Kidney (tissue), 22 donors: ENCODE measurements at places on chromosomes 4 and X.

DNA sequence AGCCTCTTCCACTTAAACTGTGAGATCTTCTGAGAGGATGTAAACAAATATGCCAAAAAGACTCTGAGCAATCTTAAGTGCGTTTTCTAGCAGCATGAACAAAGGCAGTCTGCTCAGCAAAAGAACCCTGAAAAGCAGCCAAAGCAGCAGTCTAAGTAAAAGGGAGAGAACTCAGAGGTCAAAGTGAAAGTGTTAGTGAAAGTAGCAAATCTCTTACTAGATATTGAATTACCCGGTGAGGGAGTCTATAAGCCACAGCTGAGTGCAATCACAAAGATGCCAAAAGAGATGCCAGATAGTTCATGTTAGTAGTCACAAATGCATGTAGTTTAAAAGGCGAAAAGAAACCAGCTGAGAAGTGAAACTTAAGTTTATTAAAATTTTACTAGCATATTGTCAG is 7.9 kb upstream of the GNRHR start:
- DNase-seq, result peak; percentile 50

DNA sequence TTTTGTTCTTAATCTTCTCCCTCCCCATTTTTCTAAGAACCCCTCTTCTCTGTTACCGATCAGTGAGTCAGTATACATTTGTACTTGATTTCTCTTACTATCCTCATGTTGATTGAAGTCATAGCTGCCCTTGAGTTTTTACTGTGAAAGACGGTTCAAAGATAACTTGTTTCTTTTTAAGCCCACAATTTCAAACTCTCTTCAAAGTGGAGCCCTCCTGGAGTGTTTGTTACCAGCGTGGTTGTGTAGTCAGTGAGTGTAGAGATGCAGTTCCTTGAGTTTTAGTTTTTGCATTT is 7.9 kb downstream of the PPP1R3F start:
- DNase-seq, result no peak

GRCh38 chrX:150253959-150254620 is 109.0 kb upstream of the MAMLD1 start:
- DNase-seq, result no peak

DNA sequence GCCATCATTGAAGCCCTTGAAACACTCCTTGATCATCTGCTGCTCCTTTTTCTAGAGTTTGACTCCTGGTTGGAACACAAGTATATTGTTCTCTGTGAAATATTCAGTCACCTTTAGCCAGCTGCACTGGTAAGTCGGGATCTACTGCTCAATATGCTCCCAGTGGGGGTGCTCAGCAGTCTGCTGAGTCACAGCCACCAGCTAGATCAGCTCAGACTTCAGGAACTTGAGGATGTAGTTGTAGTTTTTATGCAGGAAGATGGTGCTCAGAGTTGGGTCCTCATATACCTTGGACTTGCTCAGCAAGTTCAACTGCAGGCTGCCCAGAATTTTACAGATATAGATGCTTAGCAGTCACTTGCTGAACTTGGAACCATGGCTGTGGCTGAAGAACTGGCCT is 202.5 kb upstream of the RPL34 start:
- no peak for DNase-seq

GRCh38 chr4:15996773-15997172 is 33.8 kb upstream of the FGFBP2 start:
- no peak for DNase-seq

DNA sequence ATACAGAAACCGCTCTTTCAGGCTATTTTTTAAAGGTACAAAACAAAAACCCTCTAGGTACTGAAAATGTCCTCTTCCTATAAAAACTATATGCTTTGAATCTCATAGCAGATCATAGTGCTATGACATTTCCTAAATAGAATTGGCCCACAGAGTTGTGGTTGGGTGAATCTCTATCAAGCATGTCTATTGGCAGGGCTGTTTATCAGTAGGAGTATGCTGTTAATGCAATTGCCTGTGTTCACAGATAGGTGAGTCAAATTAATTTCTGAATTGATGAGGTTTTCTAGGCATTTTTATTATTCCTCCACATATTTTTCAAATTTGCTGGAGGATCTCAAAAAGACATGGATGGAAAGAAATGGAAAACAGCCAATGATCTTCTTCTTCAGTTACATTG is 73.9 kb downstream of the QRFPR start:
- DNase-seq, result no peak

GRCh38 chrX:104539081-104539480 is 26.9 kb upstream of the IL1RAPL2 start:
- no peak for DNase-seq

DNA sequence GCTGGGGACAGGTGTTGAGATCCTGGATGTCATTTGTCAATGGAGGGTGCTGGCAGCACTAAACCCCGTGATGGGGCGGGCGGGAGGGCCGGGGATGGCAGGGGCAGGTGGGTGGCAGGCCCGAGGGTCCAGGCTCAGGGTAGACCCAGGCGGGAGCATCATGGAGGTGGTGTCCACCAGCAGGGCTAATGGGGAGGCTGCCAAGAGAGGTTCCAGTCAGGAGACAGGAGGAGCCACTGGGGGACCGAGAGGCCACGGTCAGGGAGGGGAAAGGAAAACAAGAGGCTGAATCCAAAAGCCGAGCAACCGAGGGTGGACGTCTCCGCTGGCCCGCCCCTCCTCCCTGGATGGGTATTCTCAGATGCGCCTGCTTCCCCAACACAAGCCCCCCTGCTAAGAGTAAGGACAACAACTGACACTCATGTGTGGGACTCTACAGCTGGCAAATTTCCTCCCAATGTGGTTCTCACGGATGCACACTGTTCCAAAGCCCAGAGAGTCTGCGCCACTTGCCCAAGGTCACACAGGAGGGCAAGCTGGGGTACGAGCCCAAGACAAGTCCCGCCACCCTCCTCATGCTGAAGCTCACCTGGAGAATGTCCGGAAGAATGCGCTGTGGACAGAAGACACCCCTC is 132.0 kb downstream of the CPZ start:
- no peak for DNase-seq
